Endothelial cell of umbilical vein (primary cell): ENCODE measurements at places on chromosomes 2 and 18.

DNA sequence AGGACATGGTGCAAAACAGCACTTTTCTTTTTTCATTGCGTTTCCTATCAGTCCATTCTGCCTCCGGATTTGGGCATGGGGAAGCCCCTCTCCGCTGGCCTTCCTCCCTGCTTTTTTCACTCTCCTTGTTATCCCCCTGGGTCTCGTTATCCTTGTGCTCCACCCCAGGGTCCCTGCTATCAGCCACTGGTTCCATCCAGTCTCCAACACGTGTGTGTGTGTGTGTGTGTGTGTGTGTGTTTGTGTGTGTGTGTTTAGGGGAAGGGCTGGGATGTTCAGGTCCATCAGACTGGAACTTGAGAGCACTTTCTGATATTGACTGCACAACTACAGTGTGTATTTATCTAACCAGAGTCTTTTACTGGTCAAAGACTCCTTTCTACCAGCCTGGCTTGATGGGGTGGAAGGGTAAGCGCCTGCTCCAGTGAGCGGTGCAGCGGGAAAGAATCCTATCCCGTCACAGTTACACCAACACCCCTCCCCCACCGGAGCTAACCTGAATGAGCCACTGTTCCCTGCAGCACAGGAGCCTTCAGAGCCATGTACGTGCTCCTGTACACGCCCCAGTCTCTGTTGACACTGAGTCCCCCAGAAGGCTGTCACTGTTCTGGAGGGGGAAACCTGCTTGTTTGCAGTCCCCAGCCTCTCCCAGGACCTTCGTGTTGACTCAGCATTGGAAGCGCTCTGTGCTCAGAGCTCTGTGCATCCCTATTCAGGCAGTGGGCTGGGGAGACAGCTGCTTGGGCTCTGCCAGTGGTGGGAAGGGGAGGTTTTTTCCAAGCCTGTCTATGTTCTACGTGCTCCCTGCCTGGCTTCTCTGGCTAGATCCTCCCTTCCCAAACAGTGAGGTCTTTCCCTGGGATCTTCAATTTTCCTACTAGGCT, 4.6 kb downstream of the INHA start:
- no peak for DNase-seq

DNA sequence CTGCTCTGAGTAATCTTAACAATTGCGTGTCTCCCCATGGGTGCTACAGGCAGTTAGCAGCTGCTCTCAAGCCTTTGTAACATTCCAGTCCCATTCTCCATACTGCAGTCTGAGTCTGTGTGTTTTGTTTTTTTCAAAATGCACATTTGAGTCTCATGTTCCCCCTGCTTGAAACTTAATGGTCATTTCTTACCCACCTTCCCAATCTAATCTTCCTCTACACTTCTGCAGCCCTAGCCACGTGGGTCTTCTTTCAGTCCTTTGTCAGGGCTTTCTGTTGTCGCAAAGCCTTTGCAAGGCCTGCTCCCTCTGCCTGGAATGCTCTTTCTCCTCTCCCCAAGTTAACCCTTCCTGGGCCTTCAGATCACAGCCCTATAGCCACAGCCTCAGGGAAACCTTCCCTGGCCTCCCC, 24.5 kb downstream of the ELAC1 start:
- no peak for DNase-seq

- DNase-seq: no peak
Measured at GRCh38 chr2:100224988-100225710, 82.8 kb upstream of the AFF3 start.

DNA sequence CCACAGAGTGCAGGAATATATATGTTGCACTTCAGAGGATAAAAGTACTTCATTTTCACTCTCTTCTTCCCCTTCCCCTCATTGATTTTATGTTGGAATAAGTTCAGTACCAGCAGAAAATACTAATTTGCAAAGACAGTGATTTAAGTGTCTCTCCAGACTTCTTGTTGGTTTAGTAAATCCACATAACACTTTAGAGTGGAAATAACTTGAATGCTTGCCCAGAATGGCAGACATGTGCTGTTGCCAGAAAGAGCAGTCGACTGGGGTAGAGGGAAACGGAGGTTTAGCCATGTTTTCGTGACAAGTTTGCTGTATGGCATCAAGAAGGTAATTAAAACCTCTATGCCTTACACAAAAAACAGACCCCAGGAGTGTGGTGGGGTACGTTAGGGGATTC, 246.0 kb upstream of the CXCR4 start:
- DNase-seq: peak; percentile 24

- no peak for DNase-seq
Measured at GRCh38 chr18:25180973-25181548, 170.9 kb downstream of the ZNF521 start.

DNA sequence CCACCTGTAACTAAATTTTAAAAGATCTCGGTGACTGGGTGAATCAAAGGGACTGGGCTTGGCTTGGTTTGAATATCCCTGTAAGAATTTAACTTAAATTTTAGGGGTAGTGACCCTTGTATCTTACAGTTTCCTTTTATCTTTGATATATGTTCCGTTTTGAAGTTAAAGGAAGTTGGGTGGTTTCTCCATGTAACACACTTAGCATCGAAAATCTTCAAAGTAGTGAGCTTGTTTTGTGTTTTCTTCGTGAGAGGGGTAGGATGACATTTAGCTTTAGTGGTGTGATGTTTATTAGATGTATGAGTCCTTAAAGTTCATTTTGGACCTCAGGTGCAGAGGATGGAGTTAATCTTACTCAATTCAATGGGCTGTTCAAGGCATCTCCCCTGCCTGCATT, 1.6 kb downstream of the WDR7 start:
- no peak for DNase-seq
